Large intestine (tissue), 12 donors: ENCODE measurements at places on chromosomes 16 and 17. TPM values are rescaled to one million over a fixed set of nuclear protein-coding genes. Genes with fewer than 3 reads are reported as not detected.

SETD1A gene
- 12.3 TPM for polyA plus RNA-seq

ABCC12 gene
- not detected for polyA plus RNA-seq

ACSM5 gene
- 0.48 TPM for polyA plus RNA-seq

HCRT gene
- polyA plus RNA-seq, result 0.13 TPM

PRSS33 gene
- 0.13 TPM for polyA plus RNA-seq

EXOC3L1 gene
- polyA plus RNA-seq, result 2.1 TPM

CTRB1 gene
- polyA plus RNA-seq, result not detected

EPOP gene
- 0.57 TPM for polyA plus RNA-seq

PLLP gene
- polyA plus RNA-seq, result 117 TPM

DNA sequence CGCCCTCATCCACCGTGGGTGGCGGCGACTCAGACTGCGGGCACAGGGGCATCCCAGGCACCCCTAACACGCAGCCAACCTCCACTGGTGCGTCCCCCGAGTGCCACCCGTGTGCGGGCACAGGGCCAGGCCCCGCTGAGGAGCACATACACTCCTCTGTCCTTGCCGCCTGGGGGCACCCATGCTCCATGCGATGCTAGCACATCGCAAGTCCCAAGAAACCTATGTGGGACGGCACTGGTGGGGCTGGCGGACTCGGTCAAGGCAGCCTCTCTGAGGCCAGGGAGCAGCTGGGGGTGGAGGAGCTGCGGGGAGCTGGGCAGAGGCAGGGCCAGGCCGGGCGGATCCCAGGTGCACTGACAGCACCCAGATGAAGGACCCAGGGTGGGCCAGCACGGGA lies 4.0 kb downstream of the ZNF598 start:
- peaks cover 43% of the 10 kb centered on the region for H3K4me1 ChIP-seq
- H3K4me3 ChIP-seq, result no peak overlapping the region
- H3K36me3 ChIP-seq, result peaks cover 45% of the 10 kb centered on the region
- H3K27ac ChIP-seq, result no peak overlapping the region
- H3K27me3 ChIP-seq, result no peaks in the 10 kb centered on the region

- H3K27ac ChIP-seq, result no peak overlapping the region
- DNase-seq, result peak; percentile 92
- no peak overlapping the region for H3K4me3 ChIP-seq
- peaks cover 12% of the 10 kb centered on the region for H3K4me1 ChIP-seq
- peaks cover 33% of the 10 kb centered on the region for H3K36me3 ChIP-seq
Measured at GRCh38 chr16:69373019-69373418, 12.8 kb downstream of the TERF2 start.

GRCh38 chr16:583470-583814 lies 6.4 kb upstream of the RAB40C start:
- H3K4me1 ChIP-seq, result peaks cover 13% of the 10 kb centered on the region
- peaks cover 5% of the 10 kb centered on the region for H3K36me3 ChIP-seq
- H3K27ac ChIP-seq, result no peak overlapping the region
- no peak for DNase-seq

GRCh38 chr17:56108811-56109284 lies 44.4 kb upstream of the ANKFN1 start:
- peak; percentile 77 for DNase-seq
- no peaks in the 10 kb centered on the region for H3K36me3 ChIP-seq
- no peak overlapping the region for H3K4me3 ChIP-seq
- no peaks in the 10 kb centered on the region for H3K27me3 ChIP-seq

- peaks cover 7% of the 10 kb centered on the region for H3K4me1 ChIP-seq
- no peaks in the 10 kb centered on the region for H3K27me3 ChIP-seq
- H3K4me3 ChIP-seq, result no peak overlapping the region
- no peak for DNase-seq
- no peak overlapping the region for H3K27ac ChIP-seq
- no peaks in the 10 kb centered on the region for H3K36me3 ChIP-seq
Measured at GRCh38 chr17:81792675-81793615, 11.0 kb upstream of the GCGR start.

DNA sequence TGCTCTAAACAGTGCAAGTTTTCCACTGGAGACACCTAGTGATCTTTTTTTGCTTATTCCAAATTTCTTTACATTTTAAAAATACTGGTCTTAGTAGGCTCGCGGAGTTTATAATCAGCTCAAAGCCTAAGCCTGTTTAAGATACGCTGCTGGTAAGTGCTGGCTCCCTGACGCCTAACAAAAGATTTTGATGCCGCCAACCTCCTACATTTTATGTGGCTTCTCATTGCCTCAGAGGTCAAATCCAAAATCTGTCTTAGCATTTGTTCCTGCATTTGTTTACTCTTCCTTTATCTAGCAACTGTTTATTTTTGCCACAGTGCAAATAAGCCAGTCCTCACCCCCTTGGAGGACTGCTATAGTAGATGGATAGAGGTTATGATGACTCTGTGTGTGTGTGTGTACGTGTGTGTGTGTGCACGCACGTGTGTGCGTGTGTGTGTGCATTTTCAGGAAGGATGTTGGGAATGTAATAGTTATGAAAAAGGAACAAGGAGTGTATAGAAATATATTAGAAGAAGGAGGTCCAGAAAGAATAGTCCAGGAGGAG lies 24.8 kb downstream of the HS3ST3B1 start:
- H3K4me3 ChIP-seq, result no peak overlapping the region
- no peaks in the 10 kb centered on the region for H3K36me3 ChIP-seq
- no peak for DNase-seq

DNA sequence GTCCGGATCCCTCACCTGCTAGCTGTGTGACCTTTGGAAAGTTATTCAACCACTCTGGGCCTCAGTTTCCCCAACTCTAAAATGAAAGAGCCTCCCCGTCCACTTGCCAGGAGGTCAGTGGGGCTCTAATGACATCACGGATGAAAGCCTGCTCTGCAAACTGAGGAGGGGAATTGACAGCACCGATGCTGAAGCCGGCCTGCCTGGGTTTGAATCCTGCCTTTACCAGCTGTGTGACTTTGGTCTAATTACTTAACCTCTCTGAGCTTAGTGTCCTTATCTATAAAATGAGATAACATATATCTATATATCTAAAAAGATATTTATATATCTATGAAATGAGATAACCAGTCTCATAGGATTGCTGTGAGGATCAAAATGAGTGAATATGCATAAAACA lies 1.9 kb downstream of the STX1B start:
- no peaks in the 10 kb centered on the region for H3K4me1 ChIP-seq
- no peaks in the 10 kb centered on the region for H3K36me3 ChIP-seq
- peaks cover 61% of the 10 kb centered on the region for H3K27me3 ChIP-seq

- H3K4me3 ChIP-seq, result no peak overlapping the region
- H3K27me3 ChIP-seq, result no peaks in the 10 kb centered on the region
- no peak for DNase-seq
- no peaks in the 10 kb centered on the region for H3K4me1 ChIP-seq
- no peak overlapping the region for H3K27ac ChIP-seq
Measured at GRCh38 chr17:57152967-57153528, 68.0 kb downstream of the AKAP1 start.

GRCh38 chr17:39169101-39169500 lies 3.1 kb upstream of the ARL5C start:
- peaks cover 11% of the 10 kb centered on the region for H3K4me1 ChIP-seq
- DNase-seq, result no peak
- no peaks in the 10 kb centered on the region for H3K36me3 ChIP-seq
- no peak overlapping the region for H3K4me3 ChIP-seq
- H3K27me3 ChIP-seq, result peaks cover 34% of the 10 kb centered on the region

DNA sequence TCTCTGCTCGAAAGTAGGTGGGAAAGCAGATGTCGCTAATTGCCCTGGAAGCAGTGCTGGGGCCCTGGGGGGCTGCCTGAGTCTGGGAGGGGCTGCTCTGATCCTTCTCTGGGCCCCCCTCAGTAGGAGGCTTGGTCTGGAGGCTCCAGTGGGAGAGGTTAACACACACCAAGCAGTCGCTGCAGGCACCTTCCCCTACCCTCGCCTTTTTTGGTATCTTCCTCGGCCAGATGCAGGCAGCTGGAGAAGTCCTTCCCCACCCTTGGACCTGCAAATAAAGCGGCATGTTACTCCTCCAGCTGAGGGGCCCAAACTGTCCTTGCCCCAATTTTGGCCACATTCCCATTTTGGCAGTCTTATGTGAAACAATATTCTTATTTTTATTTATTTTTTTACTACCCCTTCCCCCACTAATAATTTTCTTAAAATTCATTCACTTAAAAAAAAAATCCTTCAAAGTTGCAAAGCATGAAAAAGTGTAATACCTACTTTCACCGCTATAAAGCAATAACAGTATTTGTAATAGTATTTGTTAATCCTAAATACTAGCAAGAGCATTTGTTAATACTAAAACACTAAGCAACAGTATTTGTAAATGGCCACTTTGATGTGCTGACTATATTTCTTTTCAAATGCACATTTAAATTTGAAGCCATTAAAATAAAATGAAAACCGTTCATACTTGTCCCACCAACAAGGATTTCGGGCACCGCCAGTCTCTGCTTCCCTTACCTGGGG lies 15.0 kb downstream of the C16orf46 start:
- H3K4me1 ChIP-seq, result no peaks in the 10 kb centered on the region
- DNase-seq, result no peak
- H3K36me3 ChIP-seq, result no peaks in the 10 kb centered on the region
- no peak overlapping the region for H3K27ac ChIP-seq
- no peak overlapping the region for H3K4me3 ChIP-seq
- H3K27me3 ChIP-seq, result no peaks in the 10 kb centered on the region

GRCh38 chr17:32520737-32521404 lies 34.1 kb downstream of the CDK5R1 start:
- peaks cover 8% of the 10 kb centered on the region for H3K4me1 ChIP-seq
- no peaks in the 10 kb centered on the region for H3K36me3 ChIP-seq
- H3K27me3 ChIP-seq, result no peaks in the 10 kb centered on the region
- DNase-seq, result no peak
- H3K27ac ChIP-seq, result no peak overlapping the region
- no peak overlapping the region for H3K4me3 ChIP-seq

- H3K27me3 ChIP-seq, result no peaks in the 10 kb centered on the region
- no peak overlapping the region for H3K4me3 ChIP-seq
- no peak overlapping the region for H3K27ac ChIP-seq
- H3K36me3 ChIP-seq, result no peaks in the 10 kb centered on the region
- H3K4me1 ChIP-seq, result no peaks in the 10 kb centered on the region
- DNase-seq, result no peak
Measured at GRCh38 chr17:5527601-5528250, 41.4 kb downstream of the MIS12 start.

DNA sequence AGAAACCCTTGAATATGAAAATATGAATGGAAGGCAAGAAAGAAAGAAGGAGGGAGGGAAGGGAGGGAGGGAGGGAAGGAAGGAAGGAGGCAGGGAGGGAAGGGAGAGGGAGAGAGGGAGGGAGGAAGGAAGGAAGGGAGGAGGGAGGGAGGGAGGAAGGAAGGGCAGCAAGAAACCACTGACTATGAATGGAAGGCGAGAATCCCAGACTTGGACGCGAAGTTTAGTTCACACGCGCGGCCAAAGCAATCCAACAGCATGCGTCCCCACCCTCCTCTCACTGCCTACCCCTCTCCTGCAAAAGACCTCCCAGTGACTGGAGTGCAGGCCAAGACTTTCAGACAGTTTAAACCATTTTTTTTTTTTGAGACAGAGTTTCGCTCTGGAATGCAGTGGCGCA lies 7.9 kb upstream of the SMARCD2 start:
- H3K27me3 ChIP-seq, result no peaks in the 10 kb centered on the region
- DNase-seq, result no peak
- no peaks in the 10 kb centered on the region for H3K36me3 ChIP-seq
- no peaks in the 10 kb centered on the region for H3K4me1 ChIP-seq

DNA sequence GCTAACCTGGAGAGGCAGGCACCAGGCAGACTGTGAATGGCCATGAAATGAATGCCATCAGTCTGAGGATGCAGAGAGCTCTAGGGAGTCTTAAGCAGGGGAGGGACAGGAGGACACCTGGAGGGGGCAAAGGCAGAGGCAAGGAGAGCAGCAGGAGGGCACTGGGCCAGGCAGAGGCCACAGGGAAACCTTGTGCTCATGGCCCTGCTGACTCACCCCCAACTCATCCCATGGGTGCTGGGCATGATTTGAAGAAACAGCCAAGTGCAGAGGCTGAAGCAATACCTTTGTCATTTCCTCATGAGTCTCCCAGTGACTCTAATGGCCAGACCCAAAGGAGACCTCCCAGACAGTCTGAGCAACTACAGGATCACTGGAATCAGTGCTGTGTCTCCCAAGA lies 141.4 kb downstream of the TMEM132E start:
- H3K4me1 ChIP-seq, result no peaks in the 10 kb centered on the region
- no peak overlapping the region for H3K4me3 ChIP-seq
- H3K36me3 ChIP-seq, result no peaks in the 10 kb centered on the region

DNA sequence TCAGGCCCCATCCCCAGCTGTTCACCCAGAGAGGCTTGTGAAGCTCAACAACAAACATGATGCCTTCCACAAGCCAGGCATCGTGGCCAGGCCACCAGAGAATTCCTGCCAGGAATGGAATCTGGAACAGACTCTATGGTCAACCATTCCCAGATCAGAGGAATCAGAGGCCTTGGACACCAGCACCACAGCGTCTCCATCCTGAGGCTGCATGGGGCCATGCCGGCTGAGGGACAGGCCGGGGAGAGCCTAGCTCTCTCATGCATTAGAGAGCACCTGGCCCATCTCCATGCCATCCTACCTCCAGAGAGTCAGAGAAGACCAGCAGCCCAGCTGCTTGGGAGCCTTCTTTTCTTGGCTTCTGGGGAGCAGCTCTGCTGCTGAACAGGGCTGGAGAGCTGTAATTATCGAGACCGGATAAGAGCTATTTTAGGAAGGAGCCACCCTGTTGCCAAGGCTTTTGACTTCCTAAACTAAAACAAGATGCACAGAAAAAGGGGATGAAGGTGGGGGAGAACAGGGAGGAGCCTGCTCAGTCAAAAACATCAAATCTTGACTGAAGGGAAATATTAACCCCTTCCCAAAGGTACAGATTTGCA lies 24.5 kb upstream of the MTMR4 start:
- no peak overlapping the region for H3K27ac ChIP-seq
- peaks cover 24% of the 10 kb centered on the region for H3K27me3 ChIP-seq
- no peaks in the 10 kb centered on the region for H3K4me1 ChIP-seq
- DNase-seq, result no peak
- H3K36me3 ChIP-seq, result no peaks in the 10 kb centered on the region

DNA sequence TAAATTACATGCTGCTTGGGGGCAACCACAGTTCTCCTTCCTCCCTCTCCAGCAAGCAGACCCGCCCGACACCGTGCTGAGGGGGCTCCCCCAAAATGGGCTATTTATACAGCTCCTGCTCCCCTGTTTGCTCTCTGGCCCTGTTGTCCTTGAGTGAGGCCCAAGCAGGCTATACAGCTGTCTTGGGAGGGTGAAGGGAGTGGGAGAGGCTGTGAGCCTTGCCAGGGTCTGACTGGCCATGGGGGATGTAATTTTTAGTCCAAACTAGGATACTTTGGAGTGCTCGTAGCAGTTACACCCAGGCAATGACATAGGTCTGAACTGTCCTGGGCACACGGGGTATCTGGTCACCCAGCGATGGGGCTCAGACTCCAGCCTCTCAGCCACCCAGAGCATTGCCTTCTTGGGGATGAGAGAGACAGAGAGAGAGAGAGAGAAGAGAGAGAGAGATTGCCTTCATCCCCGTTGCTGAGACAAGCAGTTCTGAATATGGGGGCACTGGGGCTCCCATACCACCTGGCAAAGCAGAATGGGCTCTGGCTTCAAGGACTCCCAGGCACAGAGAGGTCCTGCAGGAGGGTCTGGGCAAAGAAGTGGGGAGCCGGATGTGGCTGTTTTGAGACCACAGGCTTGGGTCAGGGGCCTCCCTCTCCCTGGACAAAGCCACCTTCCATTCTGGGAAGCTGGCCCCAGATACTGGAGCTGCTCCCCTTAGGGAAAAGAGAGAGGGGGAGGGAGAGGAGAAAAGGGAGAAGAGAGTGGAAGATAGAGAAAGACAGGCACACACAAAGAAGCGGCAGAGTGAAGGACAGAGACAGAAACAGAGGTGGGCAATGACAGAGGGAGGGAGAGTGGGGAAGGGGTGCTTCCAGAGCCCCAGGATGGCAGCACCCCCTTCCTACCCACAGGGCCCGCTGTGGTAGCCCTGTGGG lies 10.7 kb upstream of the TMEM92 start:
- peaks cover 17% of the 10 kb centered on the region for H3K4me1 ChIP-seq
- H3K27ac ChIP-seq, result no peak overlapping the region
- no peaks in the 10 kb centered on the region for H3K36me3 ChIP-seq
- DNase-seq, result no peak
- H3K27me3 ChIP-seq, result peaks cover 3% of the 10 kb centered on the region
